ENCODE measurements at places on chromosomes 12 and 14. TPM values are rescaled to one million over a fixed set of nuclear protein-coding genes. Genes with fewer than 3 reads are reported as not detected.

The PLEKHA5 gene
- total RNA-seq, result 2.0 TPM

The AKAP3 gene
- 0.65 TPM for total RNA-seq

The SYNDIG1L gene
- total RNA-seq, result not detected

The CCDC197 gene
- total RNA-seq, result not detected

The TAS2R42 gene
- not detected for total RNA-seq

Measured in activated T-helper 1 cell treated with anti-CD3 and anti-CD28 coated beads, Interleukin-12 subunit alpha, Interleukin-12 subunit beta, Interleukin-2, Interleukin-4 antibody, amounts not matched to agents 30 ng/mL and 10 ng/mL and 1 ng/mL, durations not matched to agents 14 hours and 24 hours and 36 hours (primary cell).